ENCODE measurements at places on chromosomes 3 and 15. TPM values are rescaled to one million over a fixed set of nuclear protein-coding genes. Genes with fewer than 3 reads are reported as not detected.

GRCh38 chr15:68626739-68627138, 47.9 kb downstream of the CORO2B start:
- no peak for DNase-seq

Gene GOLGA8M
- total RNA-seq: 0.55 TPM

Gene ZWILCH
- 33.0 TPM for total RNA-seq

- no peak for DNase-seq
These were observed 38.0 kb upstream of the TM4SF1 start for GRCh38 chr3:149415484-149415883.

- DNase-seq: no peak
These were observed 2.8 kb downstream of the VIPR1 start for GRCh38 chr3:42505128-42505848.

- no peak for DNase-seq
These were observed 125.0 kb downstream of the ZNF280D start for GRCh38 chr15:56608140-56608778.

GRCh38 chr3:173096994-173097785, 43.8 kb downstream of the SPATA16 start:
- no peak for DNase-seq

Gene BLM
- total RNA-seq: 58.9 TPM

GRCh38 chr3:138023754-138024153, 13.8 kb downstream of the CLDN18 start:
- DNase-seq: no peak

DNA sequence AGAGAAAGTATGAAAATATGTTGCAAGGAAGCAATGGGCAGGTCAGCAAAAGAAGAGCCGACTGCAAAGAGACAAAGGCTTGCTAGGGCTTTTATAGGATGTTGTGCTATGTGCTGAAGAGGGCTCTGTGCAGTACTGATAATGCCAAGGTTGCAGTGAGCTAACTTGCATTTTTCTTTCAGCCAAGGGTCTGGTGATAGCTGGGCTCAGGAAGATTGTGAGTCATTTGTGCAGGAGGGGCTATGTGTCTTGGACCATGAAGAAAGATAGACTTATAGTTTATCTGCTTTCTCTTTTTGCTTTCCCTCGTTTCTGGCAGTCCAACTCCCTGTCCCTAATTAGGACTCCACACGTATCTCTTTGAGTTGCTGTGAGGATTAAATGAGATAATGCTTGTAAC, 64.5 kb upstream of the LRIG1 start:
- no peak for DNase-seq

Gene GAP43
- total RNA-seq: not detected

- DNase-seq: no peak
These were observed 39.2 kb downstream of the CLEC3B start for GRCh38 chr3:45065373-45065720.

DNA sequence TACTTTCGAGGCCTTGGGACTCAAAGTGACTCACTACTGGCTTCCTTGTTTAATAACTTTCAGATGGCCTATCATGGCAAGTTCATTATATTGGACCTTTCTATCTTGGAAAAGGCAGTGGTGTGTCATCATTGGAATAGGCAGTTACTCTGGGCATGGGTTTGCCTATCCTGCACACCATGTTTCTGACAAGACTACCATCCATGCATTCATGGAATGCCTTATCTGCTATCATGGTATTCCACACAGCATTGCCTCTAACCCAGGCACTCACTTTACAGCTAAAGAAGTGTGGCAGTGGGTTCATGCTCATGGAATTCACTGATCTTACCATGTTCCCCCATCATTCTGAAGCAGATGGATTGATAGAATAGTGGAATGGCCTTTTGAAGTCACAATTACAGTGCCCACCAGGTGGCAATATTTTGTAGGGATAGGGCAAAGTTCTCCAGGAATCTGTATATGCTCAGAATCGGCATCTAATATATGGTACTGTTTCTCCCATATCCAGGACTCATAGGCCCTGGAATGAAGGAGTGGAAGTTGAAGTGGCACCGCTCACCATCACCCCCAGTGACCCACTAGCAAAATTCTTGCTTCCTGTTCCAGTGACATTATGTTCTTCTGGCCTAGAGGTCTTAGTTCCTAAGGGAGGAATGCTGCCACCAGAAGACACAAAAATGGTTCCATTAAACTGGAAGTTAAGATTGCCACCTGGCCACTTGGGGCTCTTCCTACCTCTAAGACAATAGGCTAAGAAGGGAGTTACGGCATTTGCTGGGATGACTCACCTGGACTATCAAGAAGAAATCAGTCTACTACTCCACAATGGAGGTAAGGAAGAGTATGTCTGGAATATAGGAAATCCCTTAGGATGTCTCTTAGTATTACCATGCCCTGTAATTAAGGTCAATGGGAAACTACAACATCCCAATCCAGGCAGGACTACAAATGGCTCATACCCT, 1161.4 kb downstream of the SI start:
- DNase-seq: no peak

Gene GOLGA8R
- total RNA-seq: 3.0 TPM

GRCh38 chr3:27840807-27841594, 118.9 kb upstream of the EOMES start:
- DNase-seq: no peak

- DNase-seq: no peak
These were observed at the start of gene LARP6 for GRCh38 chr15:70853973-70854665. TSS of gene LARP6 (minus strand) at chr15:70854157. CDS start at chr15:70854088, 69 bp downstream.

- no peak for DNase-seq
These were observed 26.0 kb downstream of the SLC6A6 start for GRCh38 chr3:14428087-14429033.

DNA sequence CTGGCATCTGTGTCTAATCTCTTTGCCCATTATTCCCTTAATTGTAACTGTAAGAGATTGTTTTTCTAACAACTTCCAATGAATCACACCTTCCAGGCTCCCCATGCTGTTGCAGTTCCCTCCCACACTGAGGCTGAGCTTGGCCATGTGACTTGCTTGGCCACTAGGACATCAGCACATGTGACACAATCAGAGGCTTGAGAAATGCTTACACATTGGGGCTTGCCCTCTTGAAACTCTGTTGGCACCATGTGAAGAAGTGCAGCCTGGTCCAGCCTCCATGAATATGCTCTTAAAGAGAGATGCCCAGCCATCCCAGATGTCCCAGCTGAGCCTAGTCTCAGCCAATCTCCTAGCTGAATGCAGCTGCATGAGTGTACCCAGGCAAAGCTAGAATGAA, 326.8 kb upstream of the SOX2 start:
- DNase-seq: no peak

GRCh38 chr3:56800832-56801661, 702 bp downstream of the ARHGEF3 start:
- DNase-seq: peak; percentile 29

DNA sequence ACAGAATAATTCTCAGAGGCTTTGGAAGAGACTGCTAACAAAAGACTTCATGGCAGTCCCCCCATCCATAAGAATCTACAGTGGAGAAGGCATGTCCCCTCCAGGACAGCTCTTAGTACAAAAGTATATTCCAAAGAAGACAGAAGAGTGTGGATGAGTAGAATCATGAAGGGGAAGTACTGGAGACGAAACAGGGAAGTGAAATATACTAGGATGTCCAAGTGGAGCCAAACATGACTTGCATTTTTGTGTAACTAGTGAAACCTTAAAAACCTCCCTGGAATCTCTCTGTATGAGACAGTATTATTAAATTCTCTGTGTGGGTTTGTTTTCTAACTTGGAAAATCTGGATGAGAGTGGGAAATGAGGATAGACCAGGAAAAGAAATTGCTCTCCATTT, 312.4 kb downstream of the RSL24D1 start:
- no peak for DNase-seq

DNA sequence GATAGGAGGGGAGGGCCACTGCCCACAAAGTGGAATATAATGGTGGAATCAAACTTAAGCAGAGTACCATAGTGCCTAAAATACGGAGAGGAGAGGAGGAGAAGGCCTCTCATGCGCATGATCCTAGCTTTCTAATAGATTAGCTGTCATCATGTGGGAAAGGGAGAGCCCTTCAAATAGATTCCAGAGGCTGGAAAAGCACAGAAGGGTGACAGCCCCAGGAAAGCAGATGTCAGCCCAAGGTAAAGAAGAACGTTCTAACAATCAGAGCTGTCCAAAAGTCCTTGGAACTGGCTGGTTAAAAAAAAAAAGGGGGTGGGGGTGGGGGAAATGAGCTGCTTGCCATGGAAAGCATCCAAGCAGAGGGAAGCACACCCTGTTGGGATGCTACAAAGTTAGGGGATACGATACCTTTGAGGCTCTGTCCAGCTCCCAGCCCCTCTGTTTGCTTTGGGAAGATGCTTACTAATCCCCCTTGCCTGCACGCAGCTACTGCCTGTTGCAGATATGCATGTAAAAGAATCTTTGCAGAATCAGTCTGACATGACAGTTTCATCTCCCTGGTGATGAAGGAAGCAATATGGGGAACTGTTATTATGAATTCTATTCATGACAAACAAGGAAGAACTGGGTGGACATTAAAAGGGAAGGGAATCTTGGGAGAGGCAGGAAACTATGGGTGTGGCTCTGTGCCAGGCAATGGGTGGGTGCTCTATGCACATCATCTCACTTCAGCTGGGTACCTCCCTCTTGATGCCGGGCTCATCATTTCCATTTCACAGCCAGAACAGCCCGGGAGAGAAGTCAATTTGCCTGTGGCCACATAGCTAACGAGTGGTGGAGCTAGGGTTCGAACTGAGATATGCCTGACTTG, 10.1 kb upstream of the LMCD1 start:
- no peak for DNase-seq
